ENCODE measurements at places on chromosomes 4 and X.

GRCh38 chr4:23763559-23763958 is 126.3 kb downstream of the PPARGC1A start:
- DNase-seq: no peak

- DNase-seq: no peak
These were observed 3.1 kb upstream of the RFC1 start for GRCh38 chr4:39369301-39369700.

DNA sequence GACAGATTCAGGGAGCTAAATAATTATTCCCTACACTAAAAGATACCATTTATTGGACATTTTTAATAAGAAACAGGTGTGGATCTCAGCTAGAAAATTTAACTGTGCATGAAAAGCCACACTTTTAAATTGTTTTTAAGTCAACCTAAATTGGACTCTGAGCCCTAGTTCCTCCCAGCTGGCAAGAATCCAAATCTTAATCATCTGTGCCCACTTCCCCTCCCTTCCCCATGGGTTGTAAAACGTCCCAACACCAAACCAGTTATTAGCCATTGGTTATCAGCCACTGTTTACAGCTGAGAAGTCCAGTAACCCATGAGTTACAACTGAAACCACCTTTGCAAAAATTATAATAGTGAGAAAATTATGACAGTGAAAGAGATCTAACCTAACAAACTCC is 125.6 kb upstream of the S100G start:
- DNase-seq: no peak

DNA sequence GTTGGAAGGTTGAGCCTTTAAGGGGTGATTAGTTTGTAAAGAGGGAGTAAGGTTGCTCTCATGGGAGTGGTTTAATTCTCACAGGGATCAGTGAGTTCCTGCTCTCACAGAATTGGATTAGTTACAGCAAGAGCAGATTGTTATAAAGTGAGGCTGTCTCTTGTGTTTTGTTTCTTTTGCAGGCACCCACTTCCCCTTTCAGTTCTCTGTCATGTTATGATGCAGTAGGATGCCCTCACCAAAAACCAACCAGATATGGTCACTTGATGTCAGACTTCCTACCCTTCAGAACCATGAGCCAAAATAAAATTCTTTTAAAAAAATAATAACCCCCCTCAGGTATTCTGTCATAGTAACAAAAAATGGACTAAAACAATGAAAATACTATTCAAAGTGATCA is 19.9 kb upstream of the IGSF1 start:
- DNase-seq: no peak

All from activated CD4-positive, alpha-beta T cell treated with anti-CD3 and anti-CD28 coated beads, Interleukin-2, amount 50 U/mL, for 1 hour (primary cell).